ENCODE measurements at places on chromosomes 16 and 17.

GRCh38 chr17:59753522-59754467 is 46.3 kb downstream of the VMP1 start:
- H3K36me3 ChIP-seq, result peaks cover 5% of the 10 kb centered on the region
- H3K4me1 ChIP-seq, result peaks cover 22% of the 10 kb centered on the region
- H3K4me3 ChIP-seq, result no peak overlapping the region
- DNase-seq, result no peak
- H3K27me3 ChIP-seq, result no peaks in the 10 kb centered on the region

DNA sequence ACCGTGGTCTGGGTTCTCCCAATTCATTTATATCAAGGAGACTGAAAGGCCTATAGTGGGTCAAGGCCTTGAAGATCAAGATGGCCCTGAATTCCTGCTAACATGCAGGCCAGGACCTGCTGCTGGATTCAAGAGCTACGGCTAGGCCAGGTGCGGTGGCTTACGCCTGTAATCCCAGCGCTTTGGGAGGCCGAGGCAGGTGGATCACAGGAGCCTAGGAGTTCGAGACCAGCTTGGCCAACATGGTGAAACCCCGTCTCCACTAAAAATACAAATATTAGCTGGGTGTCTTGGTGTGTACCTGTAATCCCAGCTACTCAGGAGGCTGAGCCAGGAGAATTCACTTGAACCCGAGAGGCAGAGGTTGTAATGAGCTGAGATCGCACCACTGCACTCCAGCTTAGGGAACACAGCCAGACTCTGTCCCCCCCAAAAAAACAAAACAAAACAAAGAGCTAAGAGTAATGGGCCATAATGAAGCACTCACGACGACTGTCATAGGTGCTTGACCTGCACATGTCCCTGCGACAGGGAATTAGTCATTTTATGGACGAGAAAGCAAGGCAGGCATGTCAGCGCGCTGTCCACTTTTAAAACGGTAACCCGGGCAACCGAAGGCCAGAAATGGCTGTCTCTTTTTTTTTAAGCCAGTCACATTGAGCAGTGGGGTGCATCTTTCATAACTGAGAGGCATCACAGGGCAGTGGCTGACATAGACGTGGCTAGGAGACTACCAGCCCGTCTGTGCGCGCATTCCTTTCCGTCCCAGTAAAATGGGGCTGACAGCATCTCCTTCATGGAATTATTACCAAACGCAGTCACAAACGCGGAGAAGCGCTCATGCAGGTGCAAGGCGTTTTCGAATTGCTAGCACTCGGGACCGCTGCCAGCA is 1.0 kb upstream of the FBRS start:
- DNase-seq, result no peak
- peaks cover 41% of the 10 kb centered on the region for H3K4me1 ChIP-seq
- H3K36me3 ChIP-seq, result peaks cover 49% of the 10 kb centered on the region
- peak overlapping the region; percentile 97 for H3K27ac ChIP-seq
- no peaks in the 10 kb centered on the region for H3K27me3 ChIP-seq
- peak overlapping the region; percentile 65 for H3K4me3 ChIP-seq

- H3K4me3 ChIP-seq, result no peak overlapping the region
- peaks cover 44% of the 10 kb centered on the region for H3K4me1 ChIP-seq
- H3K27ac ChIP-seq, result no peak overlapping the region
- peaks cover 97% of the 10 kb centered on the region for H3K36me3 ChIP-seq
- no peaks in the 10 kb centered on the region for H3K27me3 ChIP-seq
Observed at GRCh38 chr17:8146381-8147140, 5.6 kb downstream of the PER1 start.

DNA sequence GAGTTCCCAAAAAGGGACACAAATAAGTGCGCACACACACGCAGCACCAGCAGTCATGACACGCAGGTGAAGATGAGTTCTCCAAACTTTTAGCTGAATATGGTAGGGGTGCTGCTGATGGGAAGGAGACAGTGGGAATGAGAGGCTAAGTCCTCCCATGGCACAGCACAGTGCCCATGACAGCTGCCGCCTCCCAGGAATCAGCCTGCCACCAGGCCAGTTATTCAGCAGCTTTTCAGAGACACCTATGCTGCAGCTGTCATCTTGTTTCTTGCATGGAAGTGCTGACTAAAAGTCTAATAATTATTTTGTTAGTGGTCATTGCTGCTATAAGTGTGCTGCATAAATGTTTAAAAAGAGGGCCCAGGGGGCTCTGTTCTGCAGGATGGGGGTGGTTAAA is 12.2 kb downstream of the WFIKKN2 start:
- DNase-seq, result no peak
- H3K4me3 ChIP-seq, result no peak overlapping the region
- H3K36me3 ChIP-seq, result no peaks in the 10 kb centered on the region
- no peak overlapping the region for H3K27ac ChIP-seq

GRCh38 chr17:56908001-56908542 is 5.8 kb downstream of the TRIM25 start:
- H3K4me1 ChIP-seq, result peaks cover 49% of the 10 kb centered on the region
- H3K4me3 ChIP-seq, result no peak overlapping the region
- no peak for DNase-seq
- H3K36me3 ChIP-seq, result peaks cover 54% of the 10 kb centered on the region
- H3K27me3 ChIP-seq, result no peaks in the 10 kb centered on the region

GRCh38 chr17:77618731-77619130 is 339.8 kb upstream of the TNRC6C start:
- H3K36me3 ChIP-seq, result no peaks in the 10 kb centered on the region
- DNase-seq, result peak; percentile 48
- no peak overlapping the region for H3K27ac ChIP-seq
- H3K4me1 ChIP-seq, result peaks cover 11% of the 10 kb centered on the region
- no peak overlapping the region for H3K4me3 ChIP-seq

- H3K4me3 ChIP-seq, result no peak overlapping the region
- H3K27ac ChIP-seq, result no peak overlapping the region
- H3K36me3 ChIP-seq, result peaks cover 39% of the 10 kb centered on the region
- no peaks in the 10 kb centered on the region for H3K27me3 ChIP-seq
Observed at GRCh38 chr16:15879255-15879811, 9.1 kb downstream of the CEP20 start.

DNA sequence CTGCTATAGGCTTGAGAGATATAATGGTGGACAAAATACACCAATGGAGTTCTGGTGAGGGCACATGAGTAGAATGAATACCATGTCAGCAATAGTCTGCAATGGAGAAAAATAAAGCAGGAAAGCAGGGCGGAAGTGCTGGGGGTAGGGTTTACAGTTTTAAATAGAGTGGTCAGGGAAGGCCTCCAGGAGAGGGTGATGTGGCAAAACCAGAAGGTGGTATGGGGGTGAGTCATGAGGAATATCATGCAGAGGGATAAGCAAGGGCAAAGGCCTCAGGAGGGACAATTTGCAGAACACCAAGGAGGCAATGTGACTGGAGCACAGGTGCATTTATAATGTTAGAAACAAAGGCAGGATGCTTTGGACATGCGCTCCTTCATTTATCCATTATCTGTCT is 102.0 kb downstream of the ITFG1 start:
- H3K27me3 ChIP-seq, result no peaks in the 10 kb centered on the region
- no peak overlapping the region for H3K27ac ChIP-seq
- no peak for DNase-seq
- peaks cover 10% of the 10 kb centered on the region for H3K36me3 ChIP-seq
- no peak overlapping the region for H3K4me3 ChIP-seq
- H3K4me1 ChIP-seq, result no peaks in the 10 kb centered on the region

GRCh38 chr17:68871447-68871846 is 83.7 kb downstream of the ABCA8 start:
- no peaks in the 10 kb centered on the region for H3K4me1 ChIP-seq
- no peak for DNase-seq
- no peaks in the 10 kb centered on the region for H3K27me3 ChIP-seq

GRCh38 chr17:78411241-78411857 is 32.9 kb downstream of the PGS1 start:
- no peaks in the 10 kb centered on the region for H3K27me3 ChIP-seq
- peaks cover 25% of the 10 kb centered on the region for H3K36me3 ChIP-seq
- H3K4me3 ChIP-seq, result no peak overlapping the region

DNA sequence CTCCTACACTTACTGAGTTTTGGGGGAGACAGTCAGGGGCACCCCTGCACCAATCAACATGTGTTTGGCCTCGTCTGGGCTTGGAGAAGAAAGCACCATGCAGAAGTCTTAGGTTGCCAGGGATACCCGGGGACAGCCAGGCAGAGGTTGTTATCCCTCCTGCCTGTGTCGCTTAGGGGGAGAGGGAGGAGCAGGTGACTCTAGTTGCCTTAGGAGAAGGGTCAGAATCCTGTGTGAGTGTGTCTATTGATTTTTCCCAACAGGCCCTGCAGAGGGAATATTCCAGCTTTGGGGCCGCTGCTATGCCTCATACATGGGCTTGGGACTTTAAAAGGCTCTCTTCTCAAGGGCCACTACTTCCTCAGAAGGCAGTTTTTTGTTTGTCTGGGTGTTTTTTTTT is 89.1 kb downstream of the RGS9 start:
- H3K4me1 ChIP-seq, result peaks cover 3% of the 10 kb centered on the region
- H3K27me3 ChIP-seq, result peaks cover 12% of the 10 kb centered on the region
- no peak overlapping the region for H3K27ac ChIP-seq
- no peak overlapping the region for H3K4me3 ChIP-seq
- H3K36me3 ChIP-seq, result no peaks in the 10 kb centered on the region

DNA sequence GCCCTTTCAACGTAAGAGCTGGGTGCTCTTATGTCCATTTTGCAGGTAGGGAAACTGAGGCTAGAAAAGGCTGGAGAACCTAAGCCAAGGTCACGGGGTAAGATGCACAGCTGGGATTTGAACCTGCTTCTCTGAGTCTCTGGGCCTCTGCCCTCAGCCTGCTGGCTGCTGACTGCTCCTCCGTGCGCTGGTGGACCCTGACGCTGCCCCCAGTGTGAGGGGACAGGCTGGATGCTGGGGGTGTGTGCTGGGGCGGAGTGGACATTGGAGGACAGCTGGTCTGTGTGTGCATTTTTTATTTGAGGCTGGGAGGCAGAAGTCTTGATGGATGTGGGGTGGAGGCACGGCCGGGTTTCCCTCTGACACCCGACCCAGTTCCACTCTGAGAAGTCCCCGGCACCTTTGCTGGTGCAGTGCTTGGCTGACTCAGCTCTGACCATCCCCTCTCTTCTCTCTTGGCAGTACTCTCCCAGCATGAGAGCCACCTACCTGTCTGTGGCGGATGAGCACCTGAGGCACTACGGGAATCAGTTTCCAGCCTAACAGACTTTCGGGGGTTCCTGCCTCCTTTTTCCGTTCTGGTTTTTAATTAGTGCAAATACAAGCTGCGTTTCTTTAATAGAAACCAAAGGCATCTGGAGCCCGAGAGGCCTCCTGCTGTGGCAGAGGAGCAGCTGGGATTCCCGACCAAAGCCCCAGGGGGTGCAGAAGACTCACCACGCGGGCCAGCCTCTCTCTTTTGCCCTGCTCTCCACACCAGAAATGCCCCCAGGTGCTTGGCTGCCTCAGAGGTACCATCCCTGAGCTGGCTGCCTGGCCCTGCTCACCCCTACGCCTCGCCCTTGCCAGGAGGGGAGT is 14.1 kb upstream of the DNAI2 start:
- H3K27ac ChIP-seq, result no peak overlapping the region
- peaks cover 4% of the 10 kb centered on the region for H3K36me3 ChIP-seq
- no peak overlapping the region for H3K4me3 ChIP-seq
- H3K4me1 ChIP-seq, result no peaks in the 10 kb centered on the region
- no peaks in the 10 kb centered on the region for H3K27me3 ChIP-seq
- DNase-seq, result no peak

DNA sequence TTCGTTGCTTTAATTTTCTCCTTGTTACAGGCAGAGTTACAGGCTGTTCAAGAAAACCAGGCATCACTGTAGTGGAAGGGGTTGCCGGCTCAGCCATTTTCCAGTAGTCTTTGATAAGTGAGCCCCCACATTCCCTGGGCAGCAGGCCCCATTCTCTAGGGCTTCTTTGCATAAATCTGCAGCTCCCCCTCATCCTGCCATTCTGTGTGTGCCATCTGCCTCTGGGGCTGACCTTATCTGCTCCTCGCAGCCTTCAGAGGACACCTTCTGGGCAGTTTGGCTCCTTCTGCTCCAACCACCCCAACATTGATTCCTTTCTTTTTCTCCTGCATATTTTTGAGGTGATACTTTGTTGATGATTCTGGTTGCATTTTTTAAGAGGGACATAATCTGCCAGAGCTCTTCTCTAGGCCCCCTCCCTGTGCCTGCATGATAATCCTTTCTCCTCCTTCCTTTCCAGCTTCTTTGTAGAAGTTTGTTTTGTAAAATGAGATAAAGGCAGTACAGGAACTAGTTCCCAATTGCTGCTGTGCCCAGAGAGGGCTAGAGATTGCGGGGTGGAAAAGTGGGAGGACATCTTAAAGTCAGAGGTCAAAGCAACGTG is 17.1 kb downstream of the RND2 start:
- H3K27me3 ChIP-seq, result no peaks in the 10 kb centered on the region
- DNase-seq, result no peak
- no peaks in the 10 kb centered on the region for H3K36me3 ChIP-seq
- no peaks in the 10 kb centered on the region for H3K4me1 ChIP-seq
- no peak overlapping the region for H3K27ac ChIP-seq
- no peak overlapping the region for H3K4me3 ChIP-seq

GRCh38 chr16:78577630-78578029 is 478.2 kb downstream of the WWOX start:
- H3K27ac ChIP-seq, result no peak overlapping the region
- no peak for DNase-seq
- no peaks in the 10 kb centered on the region for H3K36me3 ChIP-seq
- no peaks in the 10 kb centered on the region for H3K4me1 ChIP-seq
- H3K4me3 ChIP-seq, result no peak overlapping the region

GRCh38 chr17:7711051-7711755 is 6.2 kb downstream of the EFNB3 start:
- peaks cover 53% of the 10 kb centered on the region for H3K27me3 ChIP-seq
- no peaks in the 10 kb centered on the region for H3K36me3 ChIP-seq
- no peak for DNase-seq
- H3K4me1 ChIP-seq, result peaks cover 3% of the 10 kb centered on the region
